ENCODE measurements at places on chromosomes 3 and 15.

GRCh38 chr15:80730387-80730786 is 35.3 kb downstream of the ABHD17C start:
- no peak for DNase-seq

DNA sequence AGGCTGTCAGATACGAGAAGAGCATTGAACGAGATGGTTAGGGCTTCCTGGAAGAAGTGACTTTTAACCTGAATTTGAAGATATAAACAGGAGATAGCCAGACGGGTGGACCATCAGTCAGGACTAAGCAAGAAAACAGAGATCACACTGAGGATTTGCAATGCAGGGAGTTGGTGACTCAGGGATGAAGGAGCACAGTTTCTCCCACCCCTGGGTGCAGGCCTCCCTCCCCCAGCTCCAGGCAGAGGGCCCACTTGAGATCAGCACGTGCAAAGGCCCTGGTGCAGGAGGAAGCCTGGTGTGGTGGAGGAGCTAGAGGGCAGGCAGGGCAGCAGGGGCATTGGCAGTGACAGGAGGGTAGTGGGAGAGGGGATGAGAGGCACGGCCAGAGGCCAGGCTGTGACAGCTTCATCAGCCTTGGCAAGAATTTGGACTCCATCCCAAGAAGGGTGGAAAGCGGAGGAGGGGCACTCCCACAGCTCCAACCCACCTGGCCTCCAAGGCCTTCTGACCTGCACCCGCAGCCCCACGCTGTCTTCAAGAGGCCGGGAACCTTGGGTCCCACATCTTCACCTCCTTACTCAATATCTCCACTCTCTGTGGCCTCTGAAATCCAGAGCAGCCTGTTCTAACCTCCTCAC is 8.7 kb upstream of the PCSK6 start:
- no peak for DNase-seq

- DNase-seq: no peak
Measured at GRCh38 chr15:78634210-78635145, 6.5 kb downstream of the CHRNB4 start.

DNA sequence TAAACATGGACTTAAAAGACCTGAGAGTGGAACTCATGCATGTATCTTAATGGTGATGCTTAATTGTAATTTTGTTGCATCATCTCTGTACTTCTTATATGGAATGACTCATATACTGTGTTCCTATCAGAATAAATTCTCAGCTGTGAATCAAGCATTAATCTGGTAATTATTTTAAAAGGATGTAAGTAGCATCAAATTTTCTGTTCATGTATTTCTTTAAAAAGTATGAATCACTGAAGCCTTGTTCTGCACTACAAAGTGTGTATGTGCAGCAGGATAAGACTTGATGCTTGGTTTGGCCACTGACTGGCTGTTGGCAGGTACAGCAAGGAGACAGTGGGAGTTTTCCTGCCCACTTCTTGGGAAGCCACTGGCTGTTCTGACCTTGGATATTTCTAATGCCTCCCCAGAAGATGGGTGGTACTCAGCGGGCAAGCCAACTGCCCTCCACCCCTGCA is 123.9 kb downstream of the ANO10 start:
- DNase-seq: no peak

DNA sequence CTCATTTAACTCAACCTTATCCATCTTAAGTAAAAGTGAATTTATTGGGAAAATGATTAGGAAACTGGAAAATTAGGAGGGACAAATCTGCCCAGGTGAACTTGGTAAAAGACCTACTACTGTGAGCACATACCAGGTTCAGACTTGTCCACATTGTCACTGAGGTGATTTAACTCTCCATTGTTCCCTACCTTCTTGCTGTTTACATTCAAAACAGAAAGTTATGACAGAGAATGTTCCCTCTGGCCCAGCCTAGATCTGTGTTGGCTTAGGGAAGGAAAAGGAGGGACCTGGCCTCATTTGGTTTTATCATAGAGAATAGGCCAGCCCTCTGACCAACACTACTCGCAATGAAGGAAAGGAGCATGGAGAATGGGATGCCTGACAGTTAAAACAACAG is 117.6 kb downstream of the SATB1 start:
- DNase-seq: no peak

GRCh38 chr3:64353226-64353625 is 128.0 kb upstream of the PRICKLE2 start:
- DNase-seq: no peak

DNA sequence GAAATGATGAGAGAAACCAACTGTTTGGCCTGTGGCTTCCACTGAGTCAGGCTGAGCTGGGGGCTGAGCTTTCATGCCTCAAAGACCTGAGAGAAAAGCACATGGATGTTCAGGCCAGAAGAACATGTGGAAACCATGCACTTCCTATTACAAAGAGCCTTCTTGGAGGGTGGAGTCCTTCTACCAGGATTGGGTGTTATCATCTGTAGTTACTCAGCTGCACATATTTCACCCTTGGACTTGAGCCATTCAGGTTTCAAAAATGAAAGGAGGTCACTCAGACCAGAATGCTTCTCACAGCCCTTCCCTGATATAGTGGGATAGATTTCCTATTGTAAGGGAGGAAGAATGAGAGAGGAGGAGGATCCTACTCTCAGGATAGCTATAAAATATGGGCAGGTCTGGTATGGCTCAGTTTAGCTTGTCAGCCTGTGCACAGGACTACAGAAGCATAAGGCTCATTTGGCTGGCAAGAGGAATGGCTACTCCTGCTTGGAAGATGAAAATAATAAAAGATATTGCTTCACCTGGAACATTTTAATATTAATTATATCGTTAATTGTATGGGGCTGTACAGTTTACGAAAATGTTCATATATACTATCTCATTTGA is 173.6 kb upstream of the TMC3 start:
- DNase-seq: no peak

DNA sequence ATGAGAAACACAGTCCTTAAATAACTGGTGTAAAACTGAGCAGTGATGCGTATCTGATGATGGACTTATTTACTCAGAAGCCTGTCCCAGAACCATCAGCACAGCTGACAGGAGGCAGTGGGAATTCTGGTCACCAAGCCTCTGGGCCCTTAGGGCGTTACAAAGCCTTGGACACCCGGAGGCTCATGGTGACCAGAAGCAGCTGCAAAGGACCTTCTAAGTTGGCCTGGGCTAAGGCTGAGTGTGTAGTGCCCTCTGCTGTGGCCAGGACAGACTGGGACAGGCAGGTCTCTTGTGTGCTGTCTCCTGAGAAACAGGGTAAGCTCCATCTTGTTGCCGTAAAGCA is 168.9 kb downstream of the ATP10A start:
- DNase-seq: no peak

DNA sequence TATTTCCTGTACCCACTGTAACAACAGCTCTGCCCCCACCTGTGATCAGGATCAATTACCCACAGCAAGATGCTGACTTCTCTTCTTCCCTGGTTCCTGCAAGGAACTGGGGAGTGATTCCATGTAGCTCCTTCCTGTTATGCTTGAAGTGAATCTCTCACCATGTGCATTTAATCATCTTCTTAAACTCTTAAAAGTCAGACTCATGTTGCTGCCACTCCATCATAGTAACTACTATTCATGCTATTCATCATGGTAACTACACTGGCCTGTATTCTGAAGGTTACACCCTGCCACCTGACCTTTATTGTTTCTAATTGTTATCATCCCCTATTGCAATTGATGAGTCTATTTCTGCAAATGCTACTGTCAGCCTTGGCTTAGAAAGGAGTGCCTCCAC is 89.5 kb downstream of the SUCNR1 start:
- DNase-seq: no peak

- DNase-seq: no peak
Measured at GRCh38 chr3:48268936-48269561, 28.1 kb downstream of the ZNF589 start.

GRCh38 chr3:2511356-2511755 is 412.7 kb downstream of the CNTN4 start:
- peak; percentile 39 for DNase-seq

GRCh38 chr3:190886945-190887344 is 24.5 kb upstream of the GMNC start:
- DNase-seq: no peak

GRCh38 chr15:30791239-30792175 is 112.2 kb upstream of the FAN1 start:
- no peak for DNase-seq

GRCh38 chr15:65583701-65584100 is 27.2 kb downstream of the INTS14 start:
- no peak for DNase-seq
